8988T (cell line): ENCODE measurements at places on chromosomes 5 and 9.
A peak's percentile ranks its signal among the peaks of the same experiment; 100 is the strongest.

GRCh38 chr5:38978036-38978435 lies 96.2 kb downstream of the RICTOR start:
- no peak for DNase-seq

GRCh38 chr9:92632641-92633040 lies 37.3 kb downstream of the IPPK start:
- no peak for DNase-seq

DNA sequence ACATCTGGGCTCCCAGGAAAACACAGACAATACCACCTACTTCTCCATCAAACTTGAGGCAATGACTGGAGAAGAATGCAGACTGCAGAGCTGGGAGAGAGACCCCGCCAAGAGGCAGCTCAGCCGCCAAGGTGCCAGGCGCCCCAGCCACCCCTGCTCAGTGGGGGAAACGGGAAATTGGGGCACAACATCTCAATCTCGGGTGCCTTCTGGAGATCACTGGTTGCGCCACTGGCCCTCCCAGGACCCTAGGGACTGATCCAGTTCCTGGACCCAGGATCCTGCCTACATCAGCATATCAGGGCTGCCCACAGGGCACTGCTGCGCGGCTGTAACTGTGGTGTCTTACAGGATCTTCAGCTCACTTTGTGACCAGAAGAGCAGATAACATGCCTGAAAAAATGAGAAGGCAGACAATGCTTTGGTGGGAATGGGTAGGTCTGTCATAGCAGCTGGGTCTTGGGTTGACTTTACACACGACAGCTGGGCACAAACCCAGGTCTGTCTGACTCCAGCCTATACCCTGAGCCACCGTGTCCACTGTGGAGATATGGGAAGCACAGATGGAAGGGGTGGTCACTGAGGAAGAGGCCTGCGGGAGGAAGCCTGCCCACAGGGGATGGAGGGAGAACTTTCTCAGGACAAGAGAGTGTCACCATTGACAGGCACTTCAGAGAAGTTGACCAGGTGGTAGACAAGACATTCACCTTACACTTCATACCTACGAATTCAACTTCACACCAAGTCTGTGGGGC lies 135.2 kb upstream of the RAPGEF1 start:
- DNase-seq, result no peak

DNA sequence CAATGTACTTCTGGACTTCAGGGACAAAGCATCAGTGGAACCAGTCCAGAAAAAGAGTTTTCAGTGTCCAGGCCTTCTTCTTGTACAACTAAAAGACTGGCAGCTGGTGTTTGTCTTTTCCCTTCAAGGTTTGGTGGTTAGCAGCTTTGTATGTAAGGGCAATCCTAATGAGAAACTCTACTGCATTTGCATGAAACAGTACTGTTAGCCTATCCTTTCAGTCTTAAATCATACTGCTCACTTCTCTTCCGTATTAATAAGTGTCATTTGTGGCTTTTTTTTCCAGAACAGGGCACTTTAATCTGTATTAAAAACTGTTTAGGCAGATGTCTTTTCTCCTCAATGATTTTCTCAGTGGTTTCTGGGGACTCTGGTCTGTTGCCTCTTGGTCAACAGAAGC lies 48.9 kb downstream of the FAM174A start:
- DNase-seq, result no peak

- peak; percentile 67 for DNase-seq
Measured at GRCh38 chr5:181043285-181044092, 3.4 kb downstream of the BTNL9 start.
